Activated naive CD4-positive, alpha-beta T cell treated with anti-CD3 and anti-CD28 coated beads, Interleukin-2, amount 50 U/mL, for 72 hours (primary cell): ENCODE measurements at places on chromosomes 6 and 20. TPM values are rescaled to one million over a fixed set of nuclear protein-coding genes. Genes with fewer than 3 reads are reported as not detected.

DNA sequence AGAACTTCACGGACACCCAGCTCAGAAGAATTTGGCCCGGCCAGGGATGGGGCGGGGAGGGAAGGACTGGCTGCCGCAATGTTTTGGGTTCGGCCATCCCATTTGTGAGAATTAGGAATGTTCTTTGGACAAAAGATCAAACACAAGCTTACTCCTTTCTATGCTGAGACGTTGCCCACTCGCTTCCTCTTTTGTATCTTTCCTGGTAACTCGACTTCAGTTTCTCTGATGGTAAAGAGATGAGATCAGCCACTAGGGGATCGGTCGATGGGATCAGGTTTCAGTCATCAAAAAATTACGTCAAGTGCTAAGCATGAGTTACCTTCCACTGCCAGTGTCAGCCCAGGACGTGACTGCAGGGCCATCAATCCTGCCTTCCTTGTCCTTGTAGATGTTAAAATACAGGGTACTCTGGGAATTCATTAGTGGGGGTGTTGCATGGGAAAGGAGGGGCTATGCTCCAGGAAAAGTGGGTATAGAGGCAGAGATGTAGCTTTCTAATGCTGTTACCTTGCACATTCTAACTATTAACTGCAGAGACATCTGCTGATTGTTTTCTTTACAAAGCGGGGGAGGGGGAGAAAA lies 190.2 kb downstream of the TSHZ2 start:
- DNase-seq, result no peak

DNA sequence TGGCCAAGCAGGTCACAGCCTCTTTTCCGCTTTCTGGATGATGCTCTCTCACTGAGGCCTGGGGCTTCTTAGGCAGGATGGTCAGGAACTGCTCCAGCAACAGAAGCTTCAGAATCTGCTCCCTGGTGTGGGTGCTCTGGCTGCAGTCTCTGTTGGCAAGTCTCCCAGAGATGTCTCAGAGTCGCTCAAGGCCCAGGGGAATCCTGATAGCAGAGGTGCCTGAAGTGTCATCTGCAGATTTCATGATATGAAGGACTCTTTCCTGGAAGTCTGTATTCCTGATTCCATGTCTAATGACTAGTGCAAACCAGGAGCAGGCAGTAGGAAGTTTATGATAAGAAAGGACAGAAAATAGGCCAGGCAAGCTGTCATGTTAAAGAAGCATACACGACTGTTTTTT lies 20.3 kb downstream of the ZSCAN31 start:
- DNase-seq, result no peak

DNA sequence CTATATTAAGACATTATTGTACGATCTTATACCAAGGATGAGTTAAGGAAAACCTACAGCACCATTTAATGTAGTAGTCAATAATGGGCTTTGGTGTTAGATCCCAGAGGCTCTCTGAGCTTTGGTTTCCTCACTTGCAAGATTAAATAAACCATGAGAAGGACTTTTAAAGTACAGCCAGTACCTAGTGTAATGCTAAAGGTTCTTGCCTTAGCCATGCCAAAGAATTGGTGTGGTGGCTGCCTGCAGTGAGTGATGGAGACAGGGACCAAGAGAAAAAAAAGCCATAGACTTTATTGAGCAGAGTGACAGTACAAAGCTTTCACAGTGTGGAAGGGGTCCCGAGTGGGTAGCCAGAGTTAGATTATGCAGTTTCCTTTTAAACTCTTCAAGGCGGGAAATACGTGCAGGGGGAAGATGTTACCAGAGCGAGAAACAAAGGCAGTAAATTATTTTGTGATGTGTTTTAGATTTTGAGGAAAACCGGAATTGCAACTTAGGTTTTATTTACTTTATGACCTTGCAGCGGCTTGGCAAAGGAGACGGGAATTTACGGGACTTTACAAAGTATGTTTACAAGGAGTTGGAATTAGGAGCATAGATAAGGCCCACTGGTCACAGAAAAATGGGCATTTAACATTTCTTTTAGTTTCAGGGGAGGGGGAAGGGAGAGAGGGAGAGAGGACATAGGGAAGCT lies 100.4 kb downstream of the MYO6 start:
- DNase-seq, result no peak

SIM1 gene
- total RNA-seq, result not detected

ROS1 gene
- not detected for total RNA-seq

PRPF6 gene
- total RNA-seq, result 82.7 TPM

B4GALT5 gene
- total RNA-seq, result 9.4 TPM
